ENCODE measurements at places on chromosomes 4 and X. TPM values are rescaled to one million over a fixed set of nuclear protein-coding genes. Genes with fewer than 3 reads are reported as not detected.

Gene SLC25A53
- 12.7 TPM for total RNA-seq

Gene GK
- 12.5 TPM for total RNA-seq

Gene CT83
- total RNA-seq, result not detected

Gene RHOXF1
- not detected for total RNA-seq

Gene FGFR3
- 30.4 TPM for total RNA-seq

Gene DGAT2L6
- total RNA-seq, result 12.4 TPM

DNA sequence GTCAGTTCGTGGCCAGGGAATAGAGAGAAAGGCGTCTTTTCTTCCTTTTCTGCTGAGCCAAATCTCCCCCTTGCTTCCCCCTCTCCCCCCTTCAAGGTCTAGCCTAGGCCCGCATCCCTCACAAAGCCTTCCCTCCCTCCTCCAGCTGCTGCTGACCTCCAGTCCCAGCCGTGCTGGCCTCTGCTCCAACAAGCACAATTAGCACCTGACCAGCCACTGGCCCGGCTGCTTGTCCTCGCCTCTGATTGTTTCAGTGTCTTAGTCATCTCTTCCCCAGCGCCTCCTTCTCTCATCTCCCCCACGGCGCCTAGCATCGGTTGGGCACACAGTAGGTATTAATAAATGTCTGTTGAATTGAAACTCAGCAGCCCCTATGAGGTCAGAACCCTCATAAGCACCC lies 4.2 kb downstream of the ELF4 start:
- no peak for DNase-seq

DNA sequence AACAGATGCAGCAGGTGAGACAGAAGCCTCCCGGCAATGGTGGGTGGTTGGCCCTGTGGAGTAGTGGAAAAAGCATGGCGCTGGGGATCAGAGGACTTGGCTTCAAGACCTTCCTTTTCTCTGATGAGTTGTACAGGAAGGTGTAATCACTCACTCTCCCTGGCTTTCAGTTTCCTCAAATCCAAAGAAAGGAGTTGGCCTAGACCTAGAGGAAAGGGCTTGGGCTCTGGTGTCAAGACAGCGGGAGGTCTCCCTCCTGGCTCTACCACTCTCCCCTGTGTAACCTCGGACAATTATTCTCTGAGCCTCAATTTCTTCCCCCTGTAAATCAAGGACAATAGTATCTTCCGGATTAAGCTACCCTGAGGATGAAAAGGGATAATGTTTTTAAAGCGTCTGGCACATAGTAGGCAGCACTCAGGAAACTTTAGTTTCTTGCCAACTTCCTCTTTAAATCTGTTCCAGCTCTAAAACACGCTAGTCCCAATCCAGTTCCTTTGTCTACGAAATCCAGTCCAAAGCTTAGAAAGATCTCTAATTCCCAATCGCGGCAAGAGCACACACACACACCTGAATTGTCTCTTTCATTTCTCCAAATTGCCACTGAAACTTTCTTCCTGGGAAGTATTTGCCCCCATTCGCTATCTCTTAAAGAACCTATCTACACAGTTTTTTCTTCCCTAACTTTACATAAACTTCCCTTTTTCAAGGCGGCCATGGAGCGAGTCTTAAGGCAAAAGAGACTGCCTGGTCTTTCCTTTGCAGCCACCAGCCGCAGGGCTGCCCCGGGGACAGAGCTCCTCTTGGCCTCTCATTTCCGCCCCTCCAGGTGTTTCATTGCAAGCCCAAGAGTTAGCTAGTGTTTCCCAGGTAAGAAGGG lies 29.9 kb upstream of the GPC4 start:
- DNase-seq, result peak; percentile 4

DNA sequence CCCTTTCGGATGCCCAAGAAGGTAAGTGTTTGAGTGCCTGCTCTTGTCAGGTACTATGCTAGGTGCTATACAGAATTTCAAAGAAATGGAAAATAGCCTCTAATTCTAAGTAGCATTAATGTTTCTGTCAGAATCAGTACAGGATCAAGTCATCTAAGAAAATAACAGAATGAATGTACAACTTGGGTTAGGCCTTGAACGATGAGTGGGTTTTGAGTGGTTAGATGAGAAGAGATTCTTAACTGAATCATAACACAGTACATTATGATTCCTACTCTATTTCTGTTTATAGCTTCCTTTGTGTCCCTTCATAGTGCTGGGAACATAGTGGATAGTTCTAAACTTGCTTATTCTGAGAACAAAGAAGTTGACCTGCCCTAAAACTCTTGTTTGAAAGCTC lies 253.9 kb downstream of the GLUD2 start:
- no peak for DNase-seq

DNA sequence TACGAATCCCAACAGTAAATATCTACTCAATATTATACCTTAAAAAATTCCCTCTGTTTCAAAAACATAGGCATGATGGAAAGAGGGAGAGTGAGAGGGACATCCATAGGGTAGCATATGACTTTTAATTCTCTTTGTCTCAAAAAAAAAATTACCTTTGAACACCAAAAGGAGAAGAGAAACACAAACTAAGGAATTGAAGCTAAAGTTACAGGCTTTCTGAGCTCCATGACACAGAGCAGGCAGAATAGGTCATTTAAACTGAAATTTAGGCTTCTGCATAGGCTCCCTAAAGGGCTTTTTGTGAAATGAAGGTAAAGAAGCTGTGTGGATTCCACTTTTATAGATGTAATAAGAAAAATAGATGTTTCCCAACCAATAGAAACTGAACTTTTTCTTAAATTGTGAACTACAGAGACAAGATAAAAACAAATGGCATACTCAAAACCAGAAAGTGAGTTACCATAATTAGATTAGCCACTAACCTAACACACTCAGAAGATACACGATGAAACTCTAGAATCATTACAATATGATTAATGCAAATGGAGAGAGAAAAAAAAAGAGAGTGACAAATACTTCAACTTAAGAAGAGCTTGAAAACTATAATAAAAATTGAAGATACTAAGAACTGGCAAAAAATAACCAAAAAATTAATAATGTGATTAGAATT lies 584.6 kb downstream of the GABRG1 start:
- no peak for DNase-seq

- DNase-seq, result no peak
Observed at GRCh38 chr4:10673817-10674369, 10.7 kb downstream of the CLNK start.

DNA sequence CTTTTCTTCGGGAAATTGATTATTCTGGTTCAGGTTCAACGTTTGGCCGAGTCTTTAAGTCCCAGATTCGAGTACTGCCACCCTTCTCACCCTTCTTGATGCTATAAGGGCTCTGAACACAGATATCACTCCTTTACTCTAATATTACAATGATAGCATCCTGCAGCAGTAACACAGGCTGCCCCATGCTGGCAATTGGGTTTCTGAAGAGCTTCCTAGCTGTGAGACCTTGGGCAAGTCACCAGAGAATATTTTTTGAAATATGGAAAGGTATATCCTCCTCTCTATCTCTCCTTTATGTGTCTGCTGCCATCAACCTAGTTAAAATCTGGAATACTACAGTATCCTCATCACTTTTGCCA lies 297 bp upstream of the MTMR8 start:
- no peak for DNase-seq

DNA sequence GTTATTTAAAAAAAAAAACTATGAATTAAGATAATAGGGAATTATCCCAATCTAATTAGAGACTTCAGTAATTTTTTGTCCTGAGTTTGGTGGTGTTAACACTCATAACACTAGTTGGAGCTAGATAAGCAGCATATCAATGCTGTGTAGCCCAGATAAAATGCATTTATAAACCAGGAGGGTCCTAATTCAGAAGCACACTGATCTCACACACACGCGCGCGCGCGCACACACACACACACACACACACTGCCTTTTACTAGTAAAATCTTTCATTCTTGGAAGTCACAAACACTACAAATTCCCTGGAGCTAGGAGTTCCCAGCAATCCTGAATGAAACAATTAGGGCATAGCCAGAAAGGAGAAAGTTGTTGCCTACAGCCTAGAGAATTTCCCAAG lies 3.2 kb downstream of the UNC5C start:
- no peak for DNase-seq

DNA sequence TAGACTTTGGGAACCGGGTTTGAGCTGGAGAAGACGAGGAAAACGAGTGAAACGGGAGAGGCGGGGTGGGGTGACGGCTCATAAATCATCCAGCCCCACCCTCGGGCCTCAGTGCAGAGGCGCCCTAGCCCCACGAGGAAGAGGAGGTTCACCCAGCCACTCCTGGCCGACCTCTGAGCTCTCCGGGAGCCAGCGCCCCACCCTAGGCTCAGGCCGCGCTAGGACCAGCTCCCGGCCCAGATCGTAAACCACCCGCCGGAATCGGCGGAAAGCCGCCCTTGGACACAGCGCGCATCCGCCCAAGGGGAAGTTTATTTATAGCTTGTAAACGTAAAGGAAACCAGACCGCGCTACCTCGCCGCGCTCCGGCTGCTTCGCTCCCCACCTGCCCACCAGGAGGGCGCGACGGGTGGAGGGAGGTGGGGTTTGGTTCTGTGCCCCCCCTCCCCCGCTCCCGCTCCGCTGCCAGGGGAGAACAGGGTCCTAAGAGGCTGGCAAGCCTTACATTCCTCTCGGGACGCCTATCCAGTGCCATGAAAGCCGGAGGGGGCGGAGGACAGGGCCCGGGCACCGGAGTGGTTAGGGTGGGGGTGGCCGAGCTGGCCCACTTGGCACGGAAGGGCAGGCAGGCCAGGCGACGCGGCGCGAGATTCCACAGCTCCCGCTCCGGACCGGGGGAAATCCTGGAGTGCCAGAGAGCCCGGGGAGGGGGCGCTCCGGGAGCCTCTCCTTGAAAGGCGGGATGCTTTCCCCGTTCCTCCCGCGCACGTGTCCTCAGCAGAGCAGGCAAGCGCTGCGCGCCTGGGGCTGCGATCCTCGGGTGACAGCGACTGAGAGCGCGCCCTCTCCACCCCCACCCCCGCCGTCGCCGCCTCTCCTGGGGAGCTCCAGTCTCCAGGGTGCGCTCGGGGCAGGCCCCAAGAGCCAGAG lies 84.2 kb downstream of the BCOR start:
- peak; percentile 37 for DNase-seq

DNA sequence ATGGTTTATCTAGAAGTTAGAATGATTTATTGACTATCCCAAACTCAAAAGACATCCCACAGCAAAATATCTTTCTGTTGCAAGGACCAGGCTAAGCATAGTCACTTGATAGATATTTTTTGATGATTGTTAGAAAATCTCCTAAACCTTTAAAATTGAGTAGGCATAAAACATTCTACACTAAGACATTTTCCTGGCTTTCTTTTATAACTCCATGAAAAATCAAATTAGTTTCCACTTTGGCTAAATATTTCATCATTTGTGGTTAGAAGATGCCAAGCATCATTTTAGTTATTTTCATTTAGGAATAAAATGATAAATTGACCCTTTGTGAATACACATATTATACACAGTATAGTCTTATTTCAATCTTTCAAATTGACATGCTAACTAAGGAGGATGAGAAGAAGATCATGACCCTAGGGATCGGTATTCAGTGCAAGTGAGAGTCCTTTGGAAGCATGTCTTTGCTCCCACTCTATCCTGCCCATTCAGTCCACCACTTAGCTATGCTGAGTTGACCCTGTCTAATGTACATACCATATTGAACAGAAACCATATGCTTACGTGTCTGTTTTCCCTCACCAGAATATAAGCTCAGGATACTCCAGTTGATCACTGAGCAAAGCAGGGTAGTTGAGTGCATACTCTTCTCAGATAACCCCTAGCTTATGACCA lies 136.6 kb upstream of the OTUD4 start:
- no peak for DNase-seq

DNA sequence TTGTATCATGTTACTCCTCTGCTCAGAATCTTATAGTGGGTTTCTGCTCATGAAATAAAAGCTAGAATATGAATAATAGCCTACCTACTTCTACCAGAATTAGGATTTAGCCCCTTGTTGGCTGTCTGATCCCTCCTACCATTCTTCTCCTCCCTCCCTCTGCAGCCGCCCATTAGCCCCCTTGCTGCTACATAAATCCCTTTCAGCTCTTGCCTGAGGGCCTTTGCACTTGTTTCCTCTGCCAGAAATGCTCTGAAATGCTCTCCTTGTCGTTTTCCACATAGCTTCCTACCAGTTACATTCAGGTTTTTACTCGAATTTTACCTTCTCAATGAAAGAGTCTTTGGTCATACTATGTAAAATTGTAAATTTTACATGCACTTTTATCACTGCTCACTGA lies 159.2 kb downstream of the ADGRL3 start:
- DNase-seq, result no peak

GRCh38 chrX:154411981-154412340 lies 622 bp downstream of the TAFAZZIN start:
- no peak for DNase-seq

- DNase-seq, result no peak
Observed at GRCh38 chr4:95985051-95985450, 145.2 kb downstream of the PDHA2 start.

DNA sequence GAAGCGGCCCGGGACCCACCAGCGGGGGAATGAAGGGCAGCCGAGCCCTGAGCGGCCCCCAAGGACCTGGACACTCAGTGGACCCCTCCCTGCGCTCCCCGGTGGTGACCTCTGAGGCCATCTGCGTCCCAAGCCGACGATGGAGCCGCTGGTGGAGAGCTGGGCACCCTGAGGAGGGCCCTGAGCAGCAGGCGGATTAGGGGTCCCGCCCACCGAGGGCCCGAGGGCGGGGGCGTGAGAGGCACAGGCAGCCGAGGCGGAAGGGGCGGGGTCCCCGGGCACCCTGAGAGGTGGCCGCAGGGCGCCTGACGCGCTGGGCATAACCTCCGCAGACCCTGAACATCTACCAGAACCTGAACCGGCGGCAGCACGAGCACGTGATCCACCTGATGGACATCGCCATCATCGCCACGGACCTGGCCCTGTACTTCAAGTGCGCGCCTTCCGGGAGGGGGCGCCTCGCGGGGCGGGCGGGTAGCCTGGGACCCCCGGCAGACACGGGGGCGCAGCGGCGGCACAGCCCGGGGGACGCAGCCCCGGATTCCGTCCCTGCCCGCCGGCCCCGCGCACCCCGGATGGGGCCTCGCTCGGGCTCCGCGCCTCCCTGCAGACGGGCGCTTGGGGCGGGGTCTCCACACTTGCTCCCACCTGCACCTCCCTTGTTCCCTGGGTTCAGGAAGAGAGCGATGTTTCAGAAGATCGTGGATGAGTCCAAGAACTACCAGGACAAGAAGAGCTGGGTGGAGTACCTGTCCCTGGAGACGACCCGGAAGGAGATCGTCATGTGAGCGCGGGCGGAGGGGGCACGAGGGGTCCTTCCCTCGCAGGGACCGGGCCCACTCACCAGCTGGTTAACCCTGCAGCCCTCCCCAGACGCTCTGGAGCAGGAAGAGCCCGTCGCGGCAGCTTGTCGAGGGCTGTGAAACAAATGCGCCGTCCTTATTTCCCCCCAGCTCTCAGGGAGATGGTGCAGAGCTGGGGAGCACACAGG lies 10.3 kb downstream of the ATP5ME start:
- DNase-seq, result no peak

GRCh38 chr4:189547559-189547958 lies 393.1 kb upstream of the FRG1 start:
- DNase-seq, result no peak

- DNase-seq, result no peak
Observed at GRCh38 chr4:169841776-169842175, 84.0 kb upstream of the HPF1 start.

GRCh38 chr4:183966371-183966770 lies 61.3 kb downstream of the STOX2 start:
- DNase-seq, result no peak
